ENCODE measurements at places on chromosomes 16 and 17. TPM values are rescaled to one million over a fixed set of nuclear protein-coding genes. Genes with fewer than 3 reads are reported as not detected.

SRCAP gene
- 81.7 TPM for total RNA-seq

GP1BA gene
- not detected for total RNA-seq

ENDOV gene
- 17.1 TPM for total RNA-seq

KIF2B gene
- not detected for total RNA-seq

ARHGDIG gene
- total RNA-seq: not detected

PAQR4 gene
- total RNA-seq: 50.9 TPM

GRCh38 chr17:51203838-51204237 is 37.6 kb downstream of the NME2 start:
- no peak for DNase-seq

GRCh38 chr17:6165806-6166205 is 95.6 kb downstream of the WSCD1 start:
- no peak for DNase-seq

DNA sequence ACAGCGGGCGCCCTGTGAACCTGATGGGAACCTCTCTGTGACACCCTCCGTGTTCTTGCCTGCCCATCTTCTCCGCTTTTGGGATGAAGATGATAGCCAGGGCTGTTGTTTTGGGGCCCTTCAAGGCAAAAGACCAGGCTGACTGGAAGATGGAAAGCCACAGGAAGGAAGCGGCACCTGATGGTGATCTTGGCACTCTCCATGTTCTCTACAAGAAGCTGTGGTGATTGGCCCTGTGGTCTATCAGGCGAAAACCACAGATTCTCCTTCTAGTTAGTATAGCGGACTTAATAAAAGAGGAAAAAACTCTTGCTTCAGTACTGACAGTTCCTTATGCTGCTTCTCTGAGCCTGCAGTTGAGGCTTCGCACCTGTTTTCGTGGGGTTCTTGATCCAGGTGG is 10.5 kb downstream of the CDK5RAP3 start:
- no peak for DNase-seq

GRCh38 chr17:44120851-44121605 is 2.4 kb downstream of the HDAC5 start:
- DNase-seq: no peak

DNA sequence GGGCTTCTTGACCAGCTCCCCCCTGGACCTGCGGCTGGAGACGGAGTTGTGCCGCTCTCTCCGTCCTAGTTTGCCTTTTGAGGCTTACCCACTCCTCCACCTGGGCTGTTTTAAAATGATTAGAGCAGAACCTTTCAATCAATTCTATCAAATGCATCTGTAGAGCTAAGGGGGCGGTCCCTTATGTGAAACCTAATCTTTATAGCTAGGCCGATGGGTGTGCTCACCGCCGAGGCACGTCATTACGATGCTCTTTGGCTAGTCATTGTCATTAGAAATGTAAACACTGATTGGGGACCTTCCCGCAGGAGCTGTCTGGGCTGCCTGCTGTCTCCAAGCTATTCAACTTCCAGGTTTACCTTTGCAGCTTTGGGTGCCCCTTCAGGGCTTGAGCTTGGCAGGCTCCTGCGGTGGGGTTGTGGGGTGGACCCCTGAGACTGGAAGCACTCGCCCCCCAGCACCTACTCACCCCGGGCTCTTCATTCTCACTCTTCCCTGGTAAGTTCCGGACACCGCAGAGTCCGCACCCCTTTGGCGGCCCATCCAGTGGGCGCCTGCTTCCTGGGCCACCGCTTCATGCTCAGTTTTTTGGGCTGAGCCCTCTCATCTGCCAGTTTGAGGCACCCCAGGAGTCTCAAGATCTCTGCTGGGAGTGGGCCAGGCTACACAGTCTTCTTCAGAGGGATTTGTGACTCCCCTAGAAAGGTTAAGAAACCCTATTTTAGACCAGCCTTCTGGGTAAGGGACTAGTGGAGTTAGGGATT is 20.9 kb upstream of the IL17C start:
- DNase-seq: no peak

Data from activated CD4-positive, alpha-beta T cell treated with anti-CD3 and anti-CD28 coated beads, Interleukin-2, amount 10 ng/mL, durations not matched to agents 7 days and 5 days (primary cell).